Non-pigmented ciliary epithelial cell (primary cell): ENCODE measurements at places on chromosomes 11 and 22.

- DNase-seq = no peak
Observed at GRCh38 chr11:11993839-11994238, 14.6 kb downstream of the DKK3 start.

DNA sequence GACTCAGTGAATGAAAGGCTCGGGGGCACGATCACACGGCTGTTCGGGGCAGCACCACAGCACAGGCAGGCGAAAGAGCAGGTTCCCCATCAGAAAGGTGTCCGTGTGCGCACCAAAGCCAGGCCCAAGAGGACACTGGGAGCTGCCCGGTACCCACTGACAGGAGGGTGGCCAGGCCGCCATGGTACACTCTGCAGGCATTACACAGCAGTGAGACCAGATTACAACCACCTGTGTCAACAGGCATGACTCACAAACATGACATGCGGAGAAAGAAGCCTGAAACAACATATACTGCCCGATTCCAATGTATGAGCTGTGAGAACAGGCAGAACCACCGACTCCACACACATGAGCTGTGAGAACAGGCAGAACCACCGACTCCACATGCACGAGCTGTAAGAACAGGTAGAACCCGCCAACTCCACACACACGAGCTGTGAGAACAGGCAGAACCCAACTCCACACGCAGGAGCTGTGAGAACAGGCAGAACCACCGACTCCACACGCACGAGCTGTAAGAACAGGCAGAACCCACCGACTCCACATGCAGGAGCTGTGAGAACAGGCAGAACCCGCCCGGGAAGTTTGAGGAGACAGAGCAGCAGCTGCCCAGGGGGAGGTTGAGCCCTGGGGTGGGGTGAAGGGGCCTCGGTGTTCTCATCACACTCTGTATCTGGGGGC is 32.6 kb downstream of the KIAA0930 start:
- DNase-seq = peak; percentile 67

- no peak for DNase-seq
Observed at GRCh38 chr11:13465909-13466371, 2.9 kb upstream of the BTBD10 start.

DNA sequence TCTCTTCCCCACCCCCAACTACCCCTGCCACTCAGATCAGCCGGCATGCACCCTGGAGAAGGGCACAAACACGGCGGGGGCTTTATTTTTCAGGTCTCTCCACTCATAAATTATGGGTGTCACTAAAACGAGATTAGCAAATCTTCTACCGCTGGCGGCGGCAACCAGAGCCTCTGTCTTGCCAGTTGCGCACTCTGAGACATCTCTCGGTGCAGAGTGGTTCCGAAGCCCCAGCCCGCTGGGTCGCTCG is 125.3 kb upstream of the C11orf58 start:
- DNase-seq = no peak

- DNase-seq = no peak
Observed at GRCh38 chr11:43459246-43459645, 100.5 kb downstream of the TTC17 start.

GRCh38 chr11:45162916-45163879 is 16.8 kb downstream of the PRDM11 start:
- DNase-seq = no peak

DNA sequence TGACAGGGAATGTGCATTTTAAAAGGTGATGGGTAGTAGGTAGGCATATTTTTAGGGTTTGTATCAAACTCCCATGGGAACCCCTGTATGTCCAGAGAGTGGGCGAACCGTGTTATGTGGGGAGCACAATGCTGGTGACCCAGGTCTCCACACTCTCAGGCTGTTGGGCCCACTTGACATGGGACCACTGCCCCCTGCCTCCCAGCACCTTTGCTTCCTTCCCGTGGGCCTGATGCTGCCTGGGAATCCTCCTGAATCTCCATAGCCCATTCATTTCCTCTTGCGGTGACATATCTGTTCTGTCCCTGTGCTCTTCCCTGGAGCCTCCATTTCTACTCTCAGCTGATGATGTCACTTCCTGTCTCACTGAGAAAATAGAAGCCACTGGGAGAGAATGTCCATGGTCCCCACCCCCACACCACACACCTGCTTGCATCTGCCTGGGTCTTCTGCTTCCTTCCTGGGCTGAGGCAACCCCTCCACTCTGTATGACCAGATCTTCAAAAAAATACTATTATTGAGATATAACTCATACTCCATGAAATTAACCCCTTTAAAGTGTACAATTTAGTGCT is 55.8 kb upstream of the THY1 start:
- no peak for DNase-seq

- DNase-seq = no peak
Observed at GRCh38 chr11:16909359-16910035, 104.7 kb downstream of the PLEKHA7 start.

DNA sequence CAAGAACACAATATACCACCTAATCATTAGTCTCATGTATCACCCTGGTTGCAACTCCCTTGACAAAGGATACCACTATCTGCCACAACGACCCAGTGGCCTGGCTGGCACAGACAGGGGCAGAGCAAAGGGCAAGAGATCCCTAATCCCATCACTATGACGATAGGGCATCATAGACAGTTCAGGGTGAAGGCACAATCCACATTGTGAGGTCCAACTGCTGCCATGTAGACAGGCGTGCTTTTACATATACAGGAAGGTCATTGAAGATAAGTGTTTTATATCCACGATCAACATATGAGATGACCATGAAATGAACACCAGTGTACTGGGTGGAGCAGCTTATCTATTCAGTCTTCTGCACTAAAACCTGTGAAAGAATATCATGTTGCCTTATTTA is 94.6 kb downstream of the IGLL1 start:
- DNase-seq = no peak

DNA sequence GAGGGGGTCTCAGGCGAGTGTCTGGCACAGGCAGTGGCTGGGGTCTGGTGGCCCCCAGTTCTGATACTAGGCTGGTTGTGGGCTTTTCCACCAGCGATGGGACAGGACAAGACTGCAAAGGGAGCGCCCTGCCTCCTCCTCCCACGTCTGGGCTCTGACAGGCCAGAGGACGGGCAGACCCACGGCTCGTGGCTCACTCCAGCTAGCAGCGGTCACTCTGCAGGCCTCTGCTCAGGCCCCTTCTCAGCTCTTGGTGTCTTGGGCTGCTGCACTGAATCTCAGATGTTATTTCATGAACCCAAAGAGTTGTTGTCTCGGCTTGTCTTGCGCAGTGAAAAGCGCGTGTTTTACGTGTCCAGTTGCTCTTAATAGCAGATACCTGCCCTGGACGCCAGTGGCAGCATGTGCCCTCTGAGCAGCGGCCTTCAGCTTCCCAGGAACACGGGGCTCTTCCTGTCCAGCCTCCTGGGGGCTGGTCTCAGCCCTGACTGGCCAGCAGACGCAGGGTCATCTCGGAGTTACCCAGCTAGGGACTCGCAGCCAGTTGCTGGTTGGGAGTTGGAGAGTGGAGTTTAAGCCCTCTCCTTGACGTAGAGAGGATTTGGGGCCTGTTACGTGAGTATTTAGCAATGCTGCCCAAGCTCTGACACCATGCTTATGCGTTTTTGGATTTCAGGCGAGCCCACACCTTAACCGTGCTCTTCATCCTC is 9.6 kb downstream of the PTDSS2 start:
- DNase-seq = no peak
